ENCODE measurements at places on chromosomes 12 and 14. TPM values are rescaled to one million over a fixed set of nuclear protein-coding genes. Genes with fewer than 3 reads are reported as not detected.

The CIROP gene
- not detected for total RNA-seq

The GYS2 gene
- total RNA-seq = 0.05 TPM

The STON2 gene
- 26.2 TPM for total RNA-seq

The HHIPL1 gene
- not detected for total RNA-seq

The PLA2G1B gene
- total RNA-seq = not detected

DNA sequence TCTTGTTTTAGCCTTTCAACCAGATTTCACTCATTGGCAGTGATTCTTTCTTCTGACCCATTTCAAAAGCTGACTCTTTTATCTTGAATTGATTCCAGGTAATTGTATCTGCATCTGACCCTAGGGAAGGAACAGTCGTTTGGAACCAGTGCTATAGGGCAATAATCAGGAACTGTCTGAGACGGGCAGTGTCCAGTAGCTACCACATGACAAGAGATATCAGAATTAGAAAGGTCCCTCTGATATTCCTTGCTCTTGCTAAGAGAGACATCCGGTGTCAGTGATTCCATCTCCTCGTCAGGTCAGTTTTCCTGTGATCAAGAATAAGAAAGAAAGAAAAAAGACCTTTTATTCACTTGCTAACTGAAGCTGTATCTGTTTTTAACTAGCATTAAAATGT lies 47.8 kb upstream of the PDE3A start:
- no peak for DNase-seq
- H3K4me3 ChIP-seq = no peak overlapping the region
- no peaks in the 10 kb centered on the region for H3K36me3 ChIP-seq
- no peak overlapping the region for H3K27ac ChIP-seq
- H3K27me3 ChIP-seq = no peaks in the 10 kb centered on the region

GRCh38 chr12:67096533-67097318 lies 172.4 kb upstream of the CAND1 start:
- H3K36me3 ChIP-seq = no peaks in the 10 kb centered on the region
- H3K4me3 ChIP-seq = no peak overlapping the region
- H3K27me3 ChIP-seq = no peaks in the 10 kb centered on the region
- no peak for DNase-seq
- no peaks in the 10 kb centered on the region for H3K4me1 ChIP-seq

GRCh38 chr12:46699986-46700385 lies 125.8 kb downstream of the SLC38A4 start:
- H3K27me3 ChIP-seq = no peaks in the 10 kb centered on the region
- peaks cover 7% of the 10 kb centered on the region for H3K4me1 ChIP-seq
- H3K36me3 ChIP-seq = no peaks in the 10 kb centered on the region
- DNase-seq = peak; percentile 29

DNA sequence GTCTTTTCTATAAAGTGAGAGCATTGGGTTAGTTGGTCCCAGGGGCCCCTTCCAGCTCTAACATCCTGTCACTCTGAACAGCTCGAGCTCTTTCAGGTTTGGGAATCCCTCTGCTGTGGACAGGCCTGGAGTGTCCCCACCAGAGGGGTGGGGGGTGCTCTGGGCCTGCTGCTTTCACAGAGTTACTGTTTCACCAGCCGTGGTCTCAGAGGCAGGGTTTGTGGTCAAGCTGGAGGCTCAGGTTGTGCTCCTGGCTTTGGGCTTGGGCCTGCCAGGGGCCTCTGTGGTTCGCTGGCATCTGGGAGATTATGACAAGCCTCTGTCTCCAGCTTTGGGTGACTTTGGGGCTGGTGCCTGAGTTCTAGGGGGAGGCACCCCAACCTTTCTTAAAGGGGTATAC lies 59.6 kb downstream of the FBXL14 start:
- H3K27ac ChIP-seq = no peak overlapping the region
- no peaks in the 10 kb centered on the region for H3K27me3 ChIP-seq
- H3K4me1 ChIP-seq = peaks cover 5% of the 10 kb centered on the region
- H3K36me3 ChIP-seq = no peaks in the 10 kb centered on the region
- peak; percentile 24 for DNase-seq

- peak; percentile 86 for DNase-seq
- H3K36me3 ChIP-seq = peaks cover 5% of the 10 kb centered on the region
- H3K27ac ChIP-seq = peak within 1 kb of the TSS; percentile 84
- peak within 1 kb of the TSS; percentile 74 for H3K4me3 ChIP-seq
- no peaks in the 10 kb centered on the region for H3K4me1 ChIP-seq
Measured at GRCh38 chr12:109899783-109900751, at the start of gene TCHP. TCHP (plus strand) TSS chr12:109900274; CDS start chr12:109903027, 2,753 bp downstream.

DNA sequence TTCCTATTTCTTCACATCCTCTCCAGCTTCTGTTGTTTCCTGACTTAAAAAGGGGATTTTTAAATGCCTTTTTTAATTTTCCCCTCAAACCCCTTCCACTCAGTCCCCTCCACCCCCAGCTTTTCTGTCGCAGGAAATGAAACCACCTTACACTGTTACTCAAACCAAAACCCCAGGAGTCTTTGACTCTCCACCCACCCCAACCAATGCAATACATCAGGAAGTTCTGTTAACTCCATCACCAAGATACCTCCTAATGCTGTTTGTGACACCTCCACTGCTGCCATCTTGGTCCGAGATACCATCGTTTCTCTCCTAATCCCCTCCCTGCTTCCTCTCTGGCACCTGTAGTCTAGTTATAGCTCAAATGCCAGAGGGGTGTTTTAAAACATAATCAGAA lies 25.4 kb upstream of the CPM start:
- no peak for DNase-seq
- H3K27me3 ChIP-seq = no peaks in the 10 kb centered on the region
- no peaks in the 10 kb centered on the region for H3K36me3 ChIP-seq
- H3K4me1 ChIP-seq = no peaks in the 10 kb centered on the region
- H3K4me3 ChIP-seq = no peak overlapping the region
- no peak overlapping the region for H3K27ac ChIP-seq

DNA sequence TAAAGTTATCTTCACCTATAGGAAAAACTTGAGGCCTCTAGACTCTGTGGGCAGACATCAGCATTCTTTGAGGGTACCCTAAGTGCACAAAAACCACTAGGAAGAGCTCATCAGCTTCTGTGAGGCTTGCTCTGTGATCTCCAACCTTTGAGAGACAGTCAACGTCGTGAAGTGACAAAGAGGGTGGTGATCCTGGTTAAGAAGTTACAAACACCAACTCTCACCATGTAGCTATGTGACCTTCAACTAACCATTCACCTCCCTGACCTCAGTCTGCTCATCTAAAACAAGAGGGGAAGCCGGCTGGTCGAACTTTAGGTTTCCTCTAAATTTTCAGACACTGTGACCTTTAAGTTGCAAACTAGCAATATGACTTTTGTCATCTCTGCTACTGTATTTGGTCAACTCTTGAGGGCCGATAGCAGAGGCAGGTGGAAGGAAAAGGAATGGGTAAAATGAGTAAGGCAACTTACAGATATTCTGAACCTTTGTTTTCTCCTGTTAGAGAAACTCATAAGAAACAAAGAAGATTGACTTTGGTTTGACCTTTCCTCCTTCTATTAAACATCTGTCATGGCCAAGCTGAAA lies 103.2 kb upstream of the PARP11 start:
- no peaks in the 10 kb centered on the region for H3K36me3 ChIP-seq
- H3K4me1 ChIP-seq = peaks cover 5% of the 10 kb centered on the region
- H3K27ac ChIP-seq = no peak overlapping the region
- no peak overlapping the region for H3K4me3 ChIP-seq

- H3K27me3 ChIP-seq = no peaks in the 10 kb centered on the region
- H3K36me3 ChIP-seq = no peaks in the 10 kb centered on the region
- H3K4me1 ChIP-seq = peaks cover 5% of the 10 kb centered on the region
- no peak overlapping the region for H3K4me3 ChIP-seq
- no peak overlapping the region for H3K27ac ChIP-seq
Measured at GRCh38 chr12:28780096-28780495, 369.0 kb upstream of the FAR2 start.

Data from SJCRH30 (cell line).